ENCODE measurements at places on chromosomes 7 and 10.
A peak's percentile ranks its signal among the peaks of the same experiment; 100 is the strongest.

- peak; percentile 41 for DNase-seq
These were observed 132.7 kb downstream of the ELAPOR2 start for GRCh38 chr7:86926732-86927131.

DNA sequence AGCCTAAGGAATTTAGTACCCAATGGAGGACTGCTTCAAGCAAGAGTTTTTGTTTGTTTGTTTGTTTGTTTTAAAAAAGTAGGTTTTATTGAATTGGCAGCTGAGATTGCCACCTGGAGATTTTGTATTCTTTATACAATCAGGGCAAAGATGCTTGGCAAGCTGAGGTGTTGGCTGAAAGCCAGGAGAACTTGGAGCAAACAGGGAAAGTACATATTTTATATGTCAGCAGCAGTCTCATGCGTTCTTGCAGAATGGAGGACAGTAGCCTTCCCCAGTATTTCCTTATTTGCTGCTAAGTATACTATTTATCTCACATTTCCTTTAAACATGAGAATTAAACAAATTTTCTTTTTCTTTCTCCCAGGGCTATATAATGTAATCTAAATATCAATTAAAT lies 22.6 kb upstream of the ICA1 start:
- no peak for DNase-seq

- DNase-seq: no peak
These were observed 229.7 kb downstream of the GRID1 start for GRCh38 chr10:86136934-86137333.

- DNase-seq: no peak
These were observed 1.9 kb downstream of the CHAT start for GRCh38 chr10:49615721-49616120.

GRCh38 chr10:103659674-103660363 lies 166.3 kb downstream of the NEURL1 start:
- peak; percentile 91 for DNase-seq

- DNase-seq: no peak
These were observed 149.0 kb upstream of the CHST15 start for GRCh38 chr10:124242365-124242764.

GRCh38 chr10:98041352-98042043 lies 11.1 kb upstream of the CRTAC1 start:
- DNase-seq: peak; percentile 39

GRCh38 chr7:24283897-24284698 lies at the start of gene NPY:
NPY (plus strand) TSS chr7:24284190; CDS start chr7:24285241, 1,051 bp downstream.
- DNase-seq: no peak

- DNase-seq: peak; percentile 69
These were observed 41.1 kb downstream of the SUGCT start for GRCh38 chr7:40175725-40176510.

GRCh38 chr10:1123198-1123597 lies 67.0 kb downstream of the WDR37 start:
- no peak for DNase-seq

DNA sequence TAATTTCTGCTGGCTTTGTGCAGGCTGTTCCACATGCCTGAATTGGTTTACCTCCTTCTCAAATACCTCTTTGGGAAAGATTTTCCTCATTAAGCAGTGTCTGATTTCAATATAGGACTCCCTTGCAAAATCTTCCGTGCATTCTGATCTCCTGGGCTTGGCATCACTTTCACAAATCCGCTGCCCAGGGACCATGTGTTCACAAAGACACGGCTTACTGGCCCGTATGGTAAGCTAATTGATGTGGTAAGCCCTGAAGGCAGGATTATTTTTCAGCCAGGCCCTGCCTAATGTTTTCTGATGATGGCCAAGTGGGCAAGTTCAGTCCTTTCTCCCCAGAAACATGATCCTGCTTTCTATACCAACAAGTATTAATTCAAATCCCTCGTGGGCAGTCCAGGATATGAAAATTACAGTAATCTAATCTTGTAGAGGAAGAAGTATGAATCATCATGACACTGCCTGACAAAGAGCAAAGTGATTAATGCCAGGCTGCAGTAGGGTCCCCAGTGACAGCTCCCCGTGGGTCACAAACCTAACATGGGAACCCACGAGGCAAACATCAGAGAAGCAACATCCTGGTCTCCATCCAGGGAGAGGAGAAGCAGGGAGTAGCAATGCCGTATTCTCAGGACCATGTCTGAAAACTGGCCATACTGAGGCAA lies 11.6 kb upstream of the SVIL start:
- DNase-seq: peak; percentile 36

- DNase-seq: no peak
These were observed 17.9 kb upstream of the MTERF1 start for GRCh38 chr7:91898240-91898992.

GRCh38 chr10:75836064-75836463 lies 404.6 kb downstream of the LRMDA start:
- DNase-seq: no peak

DNA sequence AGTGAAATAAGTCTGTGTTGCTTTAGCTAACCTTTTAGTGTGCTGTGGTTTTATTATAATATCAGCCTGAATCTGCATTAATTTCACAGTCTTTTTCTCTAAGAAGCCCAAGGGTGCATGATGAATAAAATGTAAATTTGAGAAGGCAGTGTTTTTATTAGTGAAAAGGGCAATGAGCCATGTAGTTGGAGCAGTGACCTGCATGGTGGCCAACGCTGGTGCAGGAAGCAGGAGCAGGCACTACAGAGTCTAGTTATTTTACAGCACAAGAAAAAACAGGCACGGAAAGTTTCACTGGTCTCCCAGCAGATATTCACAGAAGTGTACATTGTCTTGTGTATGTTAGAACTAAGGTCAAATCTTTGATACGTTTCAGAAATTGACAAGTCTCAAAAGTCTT lies 247.8 kb downstream of the CELF2 start:
- no peak for DNase-seq

- DNase-seq: no peak
These were observed 32.7 kb upstream of the RASGEF1A start for GRCh38 chr10:43299579-43299978.

DNA sequence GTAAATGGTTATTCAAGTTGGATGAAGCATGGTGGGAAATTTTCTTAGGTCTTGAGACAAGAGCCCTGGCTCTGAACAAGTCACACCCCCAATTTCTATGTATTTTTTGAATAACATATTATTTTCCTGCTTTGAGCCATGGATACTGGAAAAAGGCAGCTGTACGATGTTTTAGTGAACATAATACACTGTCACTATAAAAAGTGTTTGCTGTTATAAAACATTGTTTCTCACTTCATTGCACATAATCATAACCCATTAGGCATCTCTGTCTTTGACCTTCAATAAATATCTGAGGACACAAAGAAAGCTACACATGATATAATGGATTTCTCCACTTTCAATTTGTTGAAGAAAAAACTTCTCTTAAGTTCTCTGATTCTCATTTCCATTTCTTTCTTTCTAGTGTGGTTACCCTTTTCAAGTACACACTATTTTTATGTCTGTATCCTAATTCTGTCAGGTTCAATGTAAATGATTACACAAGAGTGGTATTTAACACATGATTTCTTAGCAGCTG lies 283.9 kb upstream of the SP8 start:
- DNase-seq: no peak

- no peak for DNase-seq
These were observed 204.7 kb downstream of the CNTNAP2 start for GRCh38 chr7:146321301-146321700.

- DNase-seq: no peak
These were observed 11.3 kb downstream of the ALKBH4 start for GRCh38 chr7:102453319-102453718.

GRCh38 chr10:114933588-114933987 lies 4.4 kb upstream of the TRUB1 start:
- DNase-seq: peak; percentile 30

- DNase-seq: peak; percentile 97
These were observed 9.2 kb downstream of the ITPRIP start for GRCh38 chr10:104328896-104329710.

DNA sequence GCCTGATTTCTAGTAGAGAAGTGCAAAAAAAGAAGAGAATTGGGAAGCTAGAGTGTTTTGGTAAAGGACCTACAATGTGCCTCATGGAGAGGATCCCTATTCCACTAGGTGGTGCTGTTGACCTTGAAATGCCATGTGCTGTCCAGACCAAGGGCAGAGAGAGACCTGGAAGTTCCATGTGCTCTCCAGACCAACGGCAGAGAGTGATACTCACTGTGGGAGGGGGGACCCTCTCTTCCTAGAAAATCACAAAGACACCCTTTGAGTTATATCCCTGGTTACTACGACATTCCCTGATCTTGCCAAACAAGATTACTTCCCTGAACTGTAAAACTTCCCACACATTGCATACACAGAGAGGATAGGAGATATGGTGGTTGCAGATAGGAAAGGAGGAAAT lies 212.7 kb upstream of the ZNF804B start:
- DNase-seq: no peak

DNA sequence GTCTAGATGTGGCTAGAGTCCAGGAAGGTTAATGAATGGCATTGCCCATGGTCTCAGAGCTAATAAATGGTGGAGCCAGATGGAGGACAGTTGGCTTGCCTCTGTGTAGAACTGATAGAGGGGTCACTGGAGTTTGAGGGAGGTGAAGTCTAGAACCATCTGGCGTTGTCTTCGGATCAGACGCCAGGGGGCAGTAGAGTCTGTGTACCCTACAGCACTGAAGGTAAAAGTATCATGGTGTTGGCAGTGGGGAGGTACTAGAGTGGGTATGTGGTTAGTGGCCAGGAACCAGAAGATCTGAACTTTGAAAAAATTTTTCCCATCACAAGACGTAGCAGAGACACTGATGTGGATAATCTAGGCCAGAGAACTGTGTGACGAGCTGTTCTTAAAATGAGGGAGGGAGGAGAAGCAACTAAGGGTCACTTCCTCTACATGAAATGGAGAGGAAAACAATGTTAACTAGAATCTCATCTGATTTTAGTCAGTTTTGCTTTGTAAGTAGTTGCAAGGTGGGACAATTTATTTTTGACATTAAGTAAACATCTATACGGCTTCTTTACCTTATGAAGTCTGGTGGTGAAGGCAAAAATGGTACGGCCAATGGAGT lies 227.9 kb upstream of the PRSS58 start:
- no peak for DNase-seq

- no peak for DNase-seq
These were observed 46.4 kb downstream of the TYW1B start for GRCh38 chr7:72781631-72782030.

DNA sequence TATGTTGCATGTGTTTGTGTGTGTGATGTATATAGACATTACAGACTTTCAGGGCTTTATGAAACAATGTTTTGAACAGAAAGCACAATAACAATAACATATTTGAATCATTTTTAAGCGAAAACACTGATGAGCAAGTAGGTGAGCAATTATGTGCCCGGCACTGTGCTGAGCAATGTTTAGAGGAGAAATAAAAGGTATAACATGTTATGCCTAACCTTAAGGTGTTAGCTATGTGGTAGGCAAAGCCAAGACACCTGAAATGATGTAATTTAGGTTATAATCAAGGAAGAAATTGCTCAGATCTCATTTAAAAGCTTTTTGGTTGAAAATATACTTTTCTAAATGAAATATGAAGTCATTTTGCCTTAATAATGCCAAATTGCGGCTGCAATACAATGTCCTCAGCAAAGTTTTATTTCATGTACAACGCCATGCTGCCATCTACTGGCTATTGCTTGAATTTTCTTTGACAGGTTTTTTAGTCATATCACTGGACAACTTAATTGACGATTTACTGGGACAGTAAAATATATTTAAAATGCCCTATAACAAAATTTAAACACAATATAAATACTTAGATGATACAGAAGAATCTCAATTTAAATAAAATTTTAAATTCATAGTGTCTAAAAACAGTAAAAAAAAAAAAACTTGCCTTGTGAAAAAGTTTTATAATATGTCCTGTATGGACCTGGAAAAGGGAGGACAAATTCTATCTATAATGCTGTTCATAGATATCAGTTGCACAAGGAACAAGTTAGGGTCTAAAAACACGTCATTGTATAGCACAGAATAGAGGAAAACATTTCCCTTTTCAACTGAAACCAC lies 131.1 kb upstream of the CDK1 start:
- DNase-seq: peak; percentile 69

GRCh38 chr10:86266446-86267242 lies 100.0 kb downstream of the GRID1 start:
- DNase-seq: no peak
